ENCODE measurements at places on chromosomes 5 and 9. TPM values are rescaled to one million over a fixed set of nuclear protein-coding genes. Genes with fewer than 3 reads are reported as not detected.

DNA sequence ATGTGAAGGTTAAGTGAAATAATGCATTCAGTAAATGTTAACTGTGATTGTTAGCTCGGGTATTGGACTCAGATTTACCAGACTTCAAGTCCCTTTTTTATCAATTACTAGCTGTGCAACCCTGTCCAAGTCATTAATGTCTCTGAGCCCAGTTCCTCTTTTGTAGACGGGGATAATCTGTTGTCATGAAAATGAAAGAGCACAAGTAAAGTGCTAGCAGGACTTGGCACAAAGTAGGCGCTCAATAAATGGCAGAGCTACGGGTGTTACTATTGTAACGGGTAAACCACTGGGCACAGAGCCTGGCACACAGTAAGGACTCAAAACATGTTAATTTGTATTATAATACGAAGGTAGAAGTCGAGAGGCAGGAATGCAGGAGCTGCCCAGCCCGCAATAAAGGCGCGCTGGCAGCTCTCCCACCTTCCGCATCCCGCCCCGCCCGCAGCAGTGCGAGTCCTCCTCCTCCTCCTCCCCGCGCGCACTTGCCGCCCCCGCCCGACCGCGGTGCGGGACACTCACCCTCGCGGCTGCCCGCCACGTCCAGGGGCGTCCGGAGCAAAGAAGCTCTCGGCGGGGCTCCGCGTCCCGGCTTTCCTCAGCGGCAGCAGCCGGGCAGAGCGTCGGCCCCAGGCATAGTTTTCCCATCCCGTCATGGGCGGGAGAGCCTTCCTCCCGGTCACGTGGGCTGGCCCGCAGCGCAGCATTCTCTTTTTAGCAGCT lies at the start of gene C1QTNF2:
TSS of gene C1QTNF2 (minus strand) at position 637 of the 723 bp plus-strand sequence. CDS start 15,615 bp downstream, outside the sequence.
- DNase-seq = no peak

DNA sequence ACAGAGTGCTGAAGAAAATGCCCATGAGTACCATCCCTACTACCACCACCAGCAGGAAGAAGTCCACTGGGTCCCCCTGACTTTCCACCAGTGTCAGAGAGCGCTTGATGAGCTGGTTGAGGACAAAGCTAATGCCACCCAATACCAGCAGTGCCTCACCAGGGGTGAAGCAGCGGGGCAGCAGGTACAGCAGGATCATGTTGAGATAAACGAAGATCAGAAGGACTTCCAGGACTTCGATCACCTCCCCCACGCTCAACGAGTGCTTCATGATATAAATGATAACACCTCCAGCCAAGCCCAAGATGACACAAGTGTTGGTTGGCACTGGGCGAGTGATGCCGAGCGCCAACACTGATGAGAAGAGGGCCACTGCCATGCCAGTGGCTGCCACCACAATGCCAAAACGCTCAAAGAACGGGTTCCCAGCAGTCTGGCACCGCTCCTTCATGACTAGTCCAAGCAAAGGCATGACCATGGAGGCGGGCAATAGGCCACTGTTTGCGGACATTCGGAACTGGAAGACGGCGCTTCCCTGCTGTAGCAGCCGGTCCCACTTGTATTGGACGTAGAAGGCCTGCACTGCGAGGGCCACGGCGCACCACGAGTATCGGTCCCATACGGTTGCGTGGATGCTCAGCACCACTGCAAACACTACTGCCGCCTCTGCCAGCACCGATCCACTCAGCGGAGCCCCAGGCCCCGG lies 679 bp downstream of the DOLK start:
- no peak for DNase-seq

FOXD1 gene
- 30.0 TPM for total RNA-seq

DNA sequence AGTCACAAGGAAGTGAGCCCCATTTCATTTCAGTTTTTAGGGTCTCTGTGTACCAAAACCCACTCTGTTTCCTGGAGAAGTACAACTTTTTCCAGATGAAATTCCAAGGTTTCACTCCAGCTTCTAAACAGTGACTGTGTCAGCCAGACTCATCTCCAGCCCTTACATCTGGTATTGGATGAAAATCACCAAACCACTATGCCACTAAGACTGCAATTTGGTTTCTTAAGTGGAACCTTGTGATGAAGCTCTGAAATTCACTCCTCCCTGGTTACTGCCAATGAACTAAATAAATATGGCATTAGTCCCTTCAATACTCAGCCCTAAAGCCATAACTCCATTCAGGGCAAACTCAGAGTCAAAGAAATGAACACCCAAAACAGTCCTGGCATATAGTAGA lies 211.2 kb upstream of the DAPK1 start:
- no peak for DNase-seq

- no peak for DNase-seq
Measured at GRCh38 chr5:141858079-141858765, 20.0 kb downstream of the PCDH1 start.

GRCh38 chr9:114799441-114799840 lies 6.4 kb downstream of the TNFSF15 start:
- no peak for DNase-seq

HIGD2A gene
- 123 TPM for total RNA-seq

DNA sequence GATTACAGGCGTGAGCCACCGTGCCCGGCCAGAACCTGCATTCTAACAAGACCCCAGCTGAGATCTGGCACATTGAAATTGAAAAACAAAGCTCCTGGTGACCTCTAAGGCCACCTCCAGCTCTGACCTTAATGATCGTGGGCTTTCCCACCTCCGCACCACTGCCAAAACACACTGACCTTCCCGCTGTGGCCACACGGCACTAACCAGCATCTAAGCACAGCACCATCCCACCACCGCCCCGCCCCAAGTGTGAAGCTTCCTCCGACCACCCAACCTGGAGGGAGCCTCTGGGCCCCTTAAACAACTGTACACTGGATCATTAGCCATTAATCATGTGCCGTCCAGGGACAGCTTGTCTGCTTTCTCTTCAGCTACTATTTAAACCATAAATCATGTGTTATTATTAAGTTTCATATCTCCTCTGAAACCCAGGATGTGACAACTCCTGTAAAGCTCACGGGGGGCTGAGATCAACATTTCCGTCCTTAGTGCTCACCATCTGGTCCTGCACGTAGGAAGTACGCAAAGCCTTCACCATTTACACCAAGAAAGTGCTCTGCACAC lies 80.6 kb downstream of the COL23A1 start:
- no peak for DNase-seq

DNA sequence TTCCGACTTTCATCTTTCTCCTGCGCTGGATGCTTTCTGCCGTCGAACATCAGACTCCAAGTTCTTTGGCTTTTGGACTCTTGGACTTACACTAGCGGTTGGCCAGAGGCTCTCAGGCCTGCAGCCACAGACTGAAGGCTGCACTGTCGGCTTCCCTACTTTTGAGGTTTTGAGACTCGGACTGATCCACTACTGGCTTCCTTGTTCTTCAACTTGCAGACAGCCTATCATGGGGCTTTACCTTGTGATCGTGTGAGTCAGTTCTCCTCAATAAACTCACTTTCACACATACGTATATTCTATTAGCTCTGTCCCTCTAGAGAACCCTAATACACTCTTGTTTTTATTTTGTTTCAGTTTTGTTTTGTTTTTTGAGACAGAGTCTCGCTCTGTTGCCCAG lies 10.3 kb downstream of the FKBP15 start:
- DNase-seq = no peak

GRCh38 chr5:170263906-170264305 lies 31.1 kb downstream of the C5orf58 start:
- DNase-seq = no peak

OBP2B gene
- not detected for total RNA-seq

GRCh38 chr9:114168281-114169028 lies 13.1 kb downstream of the COL27A1 start:
- no peak for DNase-seq

DNA sequence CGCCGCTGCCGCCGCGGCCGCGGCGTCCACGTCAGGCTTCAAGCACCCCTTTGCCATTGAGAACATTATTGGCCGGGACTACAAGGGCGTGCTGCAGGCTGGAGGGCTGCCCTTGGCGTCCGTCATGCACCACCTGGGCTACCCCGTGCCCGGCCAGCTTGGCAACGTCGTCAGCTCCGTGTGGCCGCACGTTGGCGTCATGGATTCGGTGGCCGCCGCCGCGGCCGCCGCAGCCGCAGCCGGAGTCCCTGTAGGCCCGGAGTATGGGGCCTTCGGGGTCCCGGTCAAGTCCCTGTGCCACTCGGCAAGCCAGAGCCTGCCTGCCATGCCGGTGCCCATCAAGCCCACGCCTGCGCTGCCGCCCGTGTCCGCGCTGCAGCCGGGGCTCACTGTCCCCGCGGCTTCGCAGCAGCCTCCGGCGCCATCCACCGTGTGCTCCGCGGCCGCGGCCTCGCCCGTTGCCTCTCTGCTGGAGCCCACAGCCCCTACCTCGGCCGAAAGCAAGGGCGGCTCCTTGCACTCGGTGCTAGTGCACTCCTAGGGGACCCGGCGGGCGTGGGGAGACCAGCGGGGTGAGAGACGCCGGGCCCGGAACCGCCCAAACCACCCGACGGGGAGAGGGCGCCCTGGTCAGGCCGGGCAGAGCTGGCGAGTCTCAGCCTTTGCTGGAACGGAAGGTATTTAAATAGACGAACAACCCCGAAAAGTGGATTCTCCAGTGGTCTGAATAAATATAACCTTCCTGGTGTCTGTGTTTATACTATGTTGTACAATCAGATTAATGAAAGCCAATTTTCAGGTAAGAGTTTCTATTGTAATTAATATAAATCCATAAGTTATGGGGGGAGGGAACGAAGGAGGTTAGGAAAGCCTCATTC lies 1.2 kb downstream of the FOXB2 start:
- no peak for DNase-seq

GRCh38 chr5:100872408-100873190 lies 30.5 kb downstream of the ST8SIA4 start:
- no peak for DNase-seq

GRCh38 chr5:143154510-143155370 lies 248.7 kb downstream of the NR3C1 start:
- no peak for DNase-seq

MYMK gene
- not detected for total RNA-seq

MPDZ gene
- total RNA-seq = 14.0 TPM

GRCh38 chr5:134079748-134080581 lies 34.5 kb upstream of the TCF7 start:
- DNase-seq = no peak

DNA sequence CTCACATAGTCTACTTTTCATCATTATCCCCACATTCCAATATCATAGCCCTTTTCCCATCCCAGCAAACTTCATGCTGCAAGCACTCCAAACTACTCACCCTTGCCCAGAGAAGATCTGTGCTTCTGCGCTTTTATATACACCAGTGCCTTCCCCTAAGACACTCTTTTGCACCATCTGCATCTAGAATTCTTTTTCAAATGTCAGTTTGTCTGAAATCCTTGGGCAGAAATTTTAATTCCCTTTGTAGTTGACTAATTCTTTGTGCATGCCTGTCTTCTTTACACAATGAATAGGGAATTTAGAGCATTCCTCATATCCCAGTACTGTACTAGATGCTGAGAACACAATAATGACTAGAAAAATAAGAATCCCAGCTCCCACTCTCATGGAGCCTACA lies 298.9 kb downstream of the KCNN2 start:
- DNase-seq = no peak
